ENCODE measurements at places on chromosomes 12 and 14.
A peak's percentile ranks its signal among the peaks of the same experiment; 100 is the strongest.

GRCh38 chr14:38038986-38039385 lies 168.7 kb upstream of the SSTR1 start:
- DNase-seq: no peak

DNA sequence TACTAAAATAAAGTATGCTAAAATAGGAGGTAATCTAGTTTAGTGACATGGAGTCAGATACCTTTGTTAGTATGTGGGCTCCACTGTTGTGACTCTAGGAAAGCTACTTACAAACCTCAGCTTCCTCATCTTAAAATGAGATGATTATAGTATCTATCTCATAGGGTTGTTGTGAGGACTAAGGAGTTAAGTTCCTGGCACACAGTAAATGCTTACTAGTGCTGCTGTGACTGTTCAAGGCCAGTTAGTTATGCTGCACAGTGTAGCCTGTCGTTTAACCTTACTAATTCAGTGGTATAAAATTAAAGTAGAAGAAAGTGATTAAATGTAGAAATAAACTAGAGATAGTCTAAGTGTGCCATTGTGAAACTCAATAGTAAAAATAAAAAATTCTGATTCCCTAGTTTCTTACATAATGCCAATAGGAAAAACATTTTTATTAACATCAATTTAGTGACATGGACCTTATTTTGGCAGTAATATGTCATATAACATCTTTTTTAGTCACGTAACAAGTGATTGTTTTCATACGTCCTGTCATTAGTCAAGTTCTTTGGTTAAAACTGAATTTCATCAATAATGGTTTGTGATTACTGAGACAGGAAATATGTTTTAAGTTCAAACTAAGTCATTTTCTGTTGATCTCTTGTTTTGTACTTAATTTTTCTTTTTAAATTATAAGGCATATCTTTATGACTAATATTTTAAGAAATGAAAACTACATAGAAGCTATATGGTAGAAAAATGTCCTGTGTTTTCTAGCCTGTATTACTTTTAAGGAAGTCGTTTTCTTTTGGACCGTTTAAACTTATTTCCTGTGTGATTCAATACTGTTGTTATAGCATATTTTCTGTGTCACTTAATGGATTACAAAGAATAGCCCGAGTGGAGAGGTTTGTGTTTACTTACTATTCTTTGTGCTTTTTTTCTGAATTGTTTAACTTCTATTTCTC lies 74.0 kb downstream of the PCNX1 start:
- DNase-seq: no peak

DNA sequence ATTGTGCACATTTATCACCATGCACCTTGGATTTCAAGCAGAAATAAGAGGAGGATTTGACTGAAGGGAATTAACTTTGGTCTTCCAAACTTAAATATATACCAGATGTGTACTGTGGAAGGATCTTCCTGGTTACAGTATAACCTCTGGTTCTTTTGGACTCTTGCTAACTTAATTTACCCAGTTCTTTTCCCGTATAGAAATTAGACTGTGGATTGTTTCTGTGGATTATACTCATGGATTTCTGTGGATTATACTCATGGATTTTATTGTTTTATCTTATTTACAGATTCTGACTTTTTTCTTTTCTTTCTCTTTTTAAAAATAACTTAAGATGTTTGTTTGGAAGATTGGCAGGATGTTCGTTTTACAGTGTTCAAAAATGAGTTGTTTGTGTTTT lies 215.3 kb downstream of the RAD51B start:
- DNase-seq: no peak

DNA sequence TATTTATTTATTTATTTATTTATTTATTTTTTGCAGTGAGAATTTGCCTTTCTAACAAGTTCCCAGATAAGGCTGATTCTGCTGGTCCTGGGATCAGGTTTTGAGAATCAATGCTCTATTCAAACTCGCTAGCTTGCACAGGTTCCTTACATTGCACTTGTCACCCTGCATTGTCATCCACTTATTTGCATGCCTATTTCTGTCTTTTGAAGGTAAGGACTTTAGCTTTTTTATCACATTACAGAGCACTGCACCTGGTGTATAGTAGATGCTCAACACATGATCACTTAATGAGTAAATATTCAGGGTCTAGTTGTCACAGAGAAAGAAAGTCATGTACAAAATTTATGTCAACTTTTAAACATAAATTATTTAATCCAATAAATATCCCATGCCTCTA lies 219.7 kb upstream of the BTG1 start:
- no peak for DNase-seq

DNA sequence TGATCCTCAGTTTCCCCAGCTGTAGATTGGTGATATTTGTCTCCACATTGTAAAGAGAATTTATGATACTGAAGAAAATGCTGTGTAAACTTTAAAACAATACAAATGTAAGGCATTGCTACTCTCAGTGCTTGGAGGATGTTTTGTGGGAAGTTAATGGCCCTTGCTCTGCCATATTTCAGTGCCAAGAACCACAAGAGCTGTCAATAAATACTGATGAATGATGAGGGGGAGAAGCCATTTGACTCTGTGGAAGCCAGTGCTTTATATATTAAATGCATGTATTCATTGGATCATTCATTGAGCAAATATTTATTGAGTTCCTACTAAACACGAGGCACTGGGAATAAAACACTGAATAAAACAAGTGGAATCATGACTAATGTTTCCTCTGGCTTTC lies 30.8 kb downstream of the CACNA1C start:
- DNase-seq: no peak

- DNase-seq: peak; percentile 63
Observed at GRCh38 chr14:69685218-69685616, 73.8 kb downstream of the SUSD6 start.

DNA sequence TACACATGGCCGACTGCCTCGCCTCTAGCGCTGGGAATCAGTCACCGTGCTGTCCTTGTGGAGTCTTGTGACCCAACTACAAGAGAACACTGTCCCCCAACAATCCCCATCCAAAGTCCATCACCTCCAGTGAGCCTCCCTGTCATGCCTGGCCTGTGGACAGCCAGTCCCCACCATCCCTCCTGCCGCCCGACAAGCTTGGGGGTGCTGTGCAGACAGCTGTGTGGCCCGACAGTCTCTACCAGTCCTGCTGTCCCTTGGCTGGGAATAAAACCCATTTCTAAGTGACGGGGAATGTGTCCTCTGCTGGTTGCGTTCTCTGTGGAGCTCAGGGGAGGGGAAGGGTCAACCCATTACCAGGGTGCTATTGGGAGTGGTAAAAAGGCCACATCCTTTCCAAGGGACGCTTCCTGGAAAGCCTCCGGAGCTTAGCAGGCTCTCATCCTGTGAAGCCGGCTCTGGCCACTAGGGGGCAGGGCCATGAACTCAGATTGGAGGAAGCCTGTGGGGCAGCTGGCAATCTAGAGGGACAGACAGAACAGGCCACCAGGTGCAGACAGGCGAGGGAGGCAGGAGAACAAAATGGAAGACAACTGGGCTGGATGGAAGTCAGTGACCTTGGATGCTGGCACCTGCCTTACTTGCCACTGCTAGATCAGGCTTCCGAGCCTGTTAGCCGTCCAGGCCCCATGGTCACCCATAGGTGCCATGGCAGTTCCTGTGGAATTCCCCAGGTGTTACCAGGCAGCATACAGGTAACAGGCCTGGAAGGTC lies 12.0 kb upstream of the BLTP3B start:
- DNase-seq: peak; percentile 44

DNA sequence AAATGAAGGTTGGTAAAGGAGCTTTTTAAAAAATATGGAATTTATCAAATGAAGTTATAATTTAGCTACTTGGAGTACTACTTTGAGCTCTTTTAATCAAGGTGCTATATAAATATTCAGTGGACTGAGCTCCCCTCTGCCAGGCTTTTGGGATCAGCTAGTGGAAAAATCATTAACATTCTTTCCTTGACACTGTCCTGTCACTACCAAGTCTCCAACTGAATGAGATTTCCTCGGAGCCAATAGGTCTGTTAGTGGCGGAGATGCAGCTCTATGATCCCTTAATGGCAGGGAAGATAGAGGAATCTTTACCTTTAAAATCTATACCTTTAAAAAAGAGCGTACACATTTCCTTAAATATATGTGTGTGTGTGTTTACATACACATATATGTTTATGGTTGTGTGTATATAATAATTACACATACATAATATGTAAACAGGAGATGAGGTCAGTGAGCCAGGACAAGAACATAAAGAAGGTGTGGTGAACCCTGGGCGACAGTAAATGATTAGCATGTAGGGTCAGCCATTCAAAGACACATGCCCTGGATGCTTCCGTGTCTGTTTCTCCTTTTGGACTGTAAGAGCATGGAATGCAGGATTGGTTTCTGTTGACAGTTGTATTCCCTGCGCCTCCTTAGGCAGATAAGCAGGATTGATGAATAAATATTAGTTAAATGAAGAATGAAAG lies 47.7 kb upstream of the ATP2A2 start:
- DNase-seq: no peak

- DNase-seq: no peak
Observed at GRCh38 chr14:64773046-64773445, 68.8 kb downstream of the PLEKHG3 start.

DNA sequence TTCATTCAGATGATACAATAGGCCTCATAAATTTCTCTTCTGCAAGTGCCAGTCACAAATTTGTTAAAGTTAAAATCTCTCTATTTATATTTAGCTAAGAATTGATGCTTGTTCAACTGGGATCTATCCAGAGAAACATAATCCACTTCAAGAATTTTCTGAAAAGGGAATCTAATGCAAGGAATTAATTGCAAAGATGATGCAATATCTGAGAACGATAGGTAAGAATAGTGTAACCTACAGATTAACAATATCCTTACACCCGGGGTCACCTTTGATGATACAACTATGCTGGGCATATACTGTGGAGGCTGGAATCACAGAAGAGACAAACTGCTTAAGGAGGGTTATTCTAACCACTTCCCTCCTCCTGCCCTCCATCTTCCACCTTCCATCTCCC lies 295.1 kb downstream of the FOXG1 start:
- no peak for DNase-seq

DNA sequence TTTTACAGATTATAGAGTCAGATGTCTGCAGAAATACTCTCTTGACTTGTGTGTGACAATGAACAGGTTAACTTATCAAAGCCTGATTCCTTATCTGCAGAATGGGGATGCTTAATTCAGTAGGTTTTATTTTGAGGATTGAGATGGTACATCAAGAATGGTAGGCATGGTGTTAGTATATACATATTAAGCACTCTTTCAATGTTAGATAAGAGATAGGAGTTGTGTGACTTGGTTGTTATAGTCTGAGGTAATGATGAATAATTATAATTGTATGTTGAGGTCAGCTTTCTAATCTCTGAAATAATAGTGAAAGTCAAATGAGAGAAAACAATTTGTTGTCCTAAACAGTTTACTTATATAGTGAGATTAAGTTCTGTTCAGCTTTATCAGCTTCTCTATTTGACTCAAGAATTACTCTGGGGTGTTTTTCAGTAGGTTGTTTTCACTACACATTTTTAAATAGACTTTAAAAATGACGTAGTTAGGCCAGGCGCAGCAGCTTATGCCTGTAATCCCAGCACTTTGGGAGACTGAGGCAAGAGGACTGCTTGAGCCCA lies 11.9 kb downstream of the PALS1 start:
- no peak for DNase-seq

- DNase-seq: no peak
Observed at GRCh38 chr12:60194678-60195077, 598.8 kb downstream of the SLC16A7 start.

GRCh38 chr14:62097824-62098223 lies 335.6 kb downstream of the SNAPC1 start:
- no peak for DNase-seq

- no peak for DNase-seq
Observed at GRCh38 chr12:9669534-9669933, at the start of gene CLEC2D. Gene CLEC2D, plus strand, starts transcription at chr12:9669713. Its CDS starts 22 bp downstream, at chr12:9669735.

DNA sequence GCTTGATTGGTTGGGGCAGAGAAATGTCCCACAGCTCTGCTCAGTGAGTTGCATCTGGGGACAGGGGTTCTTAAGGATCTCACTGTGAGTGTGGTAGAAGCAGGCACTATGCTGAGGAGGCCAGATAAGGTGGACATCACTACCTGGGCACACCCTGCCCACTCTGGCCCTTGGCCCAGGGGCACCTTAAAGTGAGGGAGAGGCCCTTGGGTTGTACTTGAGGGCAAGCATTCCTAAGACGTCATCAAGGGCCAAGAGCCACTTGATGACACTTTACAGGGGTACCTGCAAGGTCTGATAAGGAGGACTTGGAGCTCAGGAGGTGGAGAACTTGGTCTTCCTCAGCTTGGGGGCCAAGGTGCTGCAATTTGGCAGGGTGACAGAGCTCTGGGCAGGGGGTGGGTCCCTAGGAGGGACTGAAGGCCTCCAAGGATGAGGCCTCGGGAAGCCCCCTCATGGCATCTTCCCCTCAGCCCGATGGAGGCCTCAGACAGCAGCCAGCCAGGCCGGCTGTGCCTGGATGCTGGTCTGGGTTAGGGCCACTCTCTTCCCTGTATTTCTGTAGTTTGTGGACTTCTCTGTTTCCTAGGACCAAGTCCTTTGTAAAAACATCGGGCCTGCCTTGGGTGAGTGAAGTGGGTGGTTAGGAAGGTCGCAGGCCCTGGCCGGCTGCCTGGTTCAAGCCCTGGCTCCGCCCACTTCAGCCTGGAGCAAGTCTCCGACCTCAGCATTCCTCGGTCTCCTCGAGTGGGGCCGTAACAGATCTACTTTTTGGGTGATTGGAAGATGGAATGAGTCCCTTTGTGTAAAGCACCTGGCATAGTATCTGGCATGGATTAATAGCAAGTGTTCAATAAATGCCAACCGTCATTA lies 24.8 kb downstream of the GPR68 start:
- no peak for DNase-seq

DNA sequence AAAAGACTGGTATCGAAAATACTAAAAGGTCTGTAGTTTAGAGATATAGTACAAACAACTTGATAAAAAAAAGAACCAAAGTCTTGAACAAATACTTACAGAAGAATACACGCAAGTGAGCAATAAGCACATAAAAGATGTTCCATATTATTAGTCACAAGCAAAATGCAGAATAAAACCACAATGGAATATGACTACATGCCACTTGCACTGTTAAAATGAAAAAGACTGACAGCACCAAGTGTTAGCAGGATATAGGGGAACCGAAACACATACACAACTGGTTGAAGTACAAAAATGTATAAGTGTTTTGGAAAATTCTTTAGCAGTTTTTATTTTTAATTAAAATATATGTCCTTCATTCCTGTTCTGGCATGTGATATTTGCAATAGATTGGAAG lies 3.6 kb downstream of the CLEC2A start:
- no peak for DNase-seq

DNA sequence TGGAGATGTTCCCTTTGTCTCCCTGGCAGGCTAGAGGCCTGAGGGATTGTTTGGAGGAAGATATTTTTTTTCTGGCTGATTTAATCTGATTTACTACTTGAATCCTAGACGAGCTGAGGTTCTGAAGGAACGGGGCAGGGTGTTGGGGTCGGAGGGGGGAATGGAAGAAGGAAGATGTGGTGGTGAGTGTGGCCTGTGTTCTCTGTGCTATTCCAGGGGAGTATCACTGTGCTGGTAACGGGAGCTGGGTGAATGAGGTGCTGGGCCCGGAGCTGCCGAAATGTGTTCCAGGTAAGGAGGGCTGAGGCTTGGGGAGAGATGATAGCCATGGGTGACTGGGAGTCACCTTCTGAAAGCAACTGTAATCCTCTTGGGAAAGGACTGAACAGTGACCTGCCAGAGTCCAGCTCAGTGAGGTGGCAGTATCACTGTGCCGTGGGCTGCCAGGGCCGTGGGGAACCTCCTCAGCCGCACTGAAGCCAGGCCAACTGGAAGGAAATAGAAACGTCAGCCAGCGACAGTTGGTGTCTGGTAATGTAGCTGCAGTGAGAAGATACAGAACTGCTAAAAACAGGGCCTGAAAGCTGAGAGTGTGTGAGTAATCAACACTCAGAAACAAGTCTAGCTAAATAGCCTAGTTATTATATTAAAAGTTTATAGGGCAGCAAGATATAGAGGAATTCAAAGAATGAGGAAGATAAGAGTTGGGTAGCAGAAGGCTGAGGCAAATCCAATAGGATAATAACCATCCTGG lies 7.9 kb downstream of the C1S start:
- no peak for DNase-seq
